ENCODE measurements at places on chromosomes 1 and 21.

DNA sequence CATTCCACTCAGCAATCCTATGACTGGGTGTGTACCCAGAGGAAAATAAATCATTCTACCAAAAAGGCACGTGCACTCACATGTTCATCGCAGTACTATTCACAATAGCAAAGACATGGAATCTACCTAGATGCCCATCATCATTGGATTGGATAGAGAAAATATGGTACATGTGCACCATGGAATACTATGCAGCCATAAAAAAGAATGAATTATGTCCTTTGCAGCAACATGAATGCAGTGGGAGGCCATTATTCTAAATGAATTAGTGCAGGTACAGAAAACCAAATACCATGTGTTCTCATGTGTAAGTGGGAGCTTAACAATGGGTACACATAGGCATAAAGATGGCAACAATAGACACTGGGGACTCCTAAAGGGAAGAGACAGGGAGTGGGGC lies 39.9 kb upstream of the SLC35F3 start:
- DNase-seq, result no peak

DNA sequence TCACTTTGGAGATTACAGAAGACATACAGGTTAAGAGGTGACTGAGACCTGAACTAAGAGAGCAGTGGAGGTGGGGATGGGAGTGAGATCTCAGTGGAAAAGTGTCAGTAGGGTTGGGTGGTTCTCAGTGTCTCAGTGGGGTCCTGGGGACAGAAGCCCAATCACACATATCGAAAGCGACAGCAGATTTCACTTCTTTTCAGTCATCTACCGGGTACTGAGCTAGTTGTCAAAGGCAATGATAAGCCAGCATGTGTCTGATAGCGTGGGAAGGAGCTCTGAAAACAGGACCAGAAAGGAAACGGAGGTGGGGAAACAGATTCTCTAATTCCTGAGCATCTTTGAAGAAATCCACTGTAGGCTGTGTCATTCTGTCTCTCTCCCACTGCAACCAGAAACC lies 59.5 kb downstream of the RHOU start:
- no peak for DNase-seq

GRCh38 chr1:115089420-115090185 lies at the start of gene TSPAN2:
Gene TSPAN2, minus strand, starts transcription at chr1:115089503. Its CDS starts 71 bp downstream, at chr1:115089432.
- DNase-seq, result peak; percentile 39

DNA sequence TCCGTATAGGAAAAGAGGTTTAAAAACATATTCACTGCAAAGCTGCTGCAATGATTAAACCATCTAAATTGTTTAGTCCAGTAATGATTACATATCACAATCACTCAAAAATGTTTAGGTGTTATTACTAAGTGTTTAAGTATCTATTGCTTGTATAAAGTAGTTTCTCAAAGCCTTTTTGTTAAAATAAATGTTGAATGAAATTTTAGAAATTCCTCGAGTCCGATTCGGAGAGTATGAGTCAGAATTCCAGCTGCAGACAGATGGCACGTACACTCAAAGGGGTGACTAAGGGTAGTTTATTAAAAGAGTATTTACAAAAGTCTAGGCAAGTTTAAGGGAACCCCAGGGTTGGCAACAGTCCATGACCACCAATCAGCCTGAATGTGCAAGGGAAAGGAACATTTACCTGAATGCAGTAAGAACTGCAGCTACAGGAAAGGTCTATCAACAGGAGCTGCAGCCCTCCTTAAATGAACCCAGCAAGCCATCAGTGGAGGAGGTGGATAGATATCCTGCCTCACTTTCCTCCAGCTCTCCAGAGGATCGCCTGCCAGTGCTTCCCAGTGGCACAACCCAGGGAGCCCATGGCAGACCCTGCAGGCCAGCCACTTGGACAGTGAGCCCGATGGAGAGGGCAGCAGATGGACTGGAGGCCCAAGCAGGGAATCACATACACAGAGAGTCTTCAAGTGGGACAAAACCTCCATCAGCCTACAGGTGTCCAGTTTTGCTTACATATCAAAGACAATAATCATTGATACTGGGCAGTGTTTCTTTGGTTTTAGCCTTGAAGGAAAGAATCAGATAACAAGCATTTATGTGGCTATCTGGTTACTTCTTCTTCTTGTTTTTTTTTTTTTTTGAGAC lies 92.1 kb upstream of the SLC44A3 start:
- DNase-seq, result no peak

GRCh38 chr1:244161236-244161510 lies 110.1 kb downstream of the ZBTB18 start:
- DNase-seq, result no peak

GRCh38 chr1:243705585-243705984 lies 144.5 kb downstream of the AKT3 start:
- DNase-seq, result no peak

DNA sequence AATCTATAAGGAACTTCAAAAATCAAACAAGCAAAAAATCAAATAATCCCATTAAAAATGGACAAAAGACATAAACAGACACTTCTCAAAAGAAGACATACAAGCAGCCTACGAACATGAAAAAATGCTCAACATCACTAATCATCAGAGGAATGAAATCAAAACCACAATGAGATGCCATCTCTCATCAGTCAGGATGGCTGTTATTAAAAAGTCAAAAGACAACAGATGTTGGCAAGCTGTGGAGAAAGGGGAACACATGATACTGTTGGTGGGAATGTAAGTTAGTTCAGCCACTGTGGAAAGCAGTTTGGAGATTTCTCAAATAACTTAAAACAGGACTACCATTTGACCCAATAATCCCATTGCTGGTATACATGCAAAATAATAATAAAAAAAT lies 226.4 kb downstream of the S1PR1 start:
- DNase-seq, result no peak

- DNase-seq, result no peak
Measured at GRCh38 chr1:202968895-202969295, 1.8 kb upstream of the CYB5R1 start.

DNA sequence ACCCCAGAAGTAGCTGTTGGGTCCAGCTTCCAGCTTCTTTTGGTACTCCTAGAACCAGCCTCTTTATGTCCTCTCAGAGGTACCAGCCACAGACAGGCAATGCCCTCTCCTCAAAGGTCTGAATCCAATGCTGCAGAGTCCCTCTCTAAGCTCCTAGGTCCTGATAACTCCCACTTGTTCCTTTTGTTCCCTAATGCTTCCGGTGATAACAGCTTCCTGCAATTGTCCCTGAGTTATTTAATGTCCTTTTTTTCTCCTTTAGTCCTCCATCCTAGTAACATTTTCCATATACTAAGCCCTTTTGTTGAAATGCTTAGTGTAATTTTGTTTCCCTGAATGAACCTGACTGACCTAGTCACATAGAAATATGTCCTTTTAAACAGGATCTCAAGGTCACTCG lies 201.7 kb upstream of the BEND5 start:
- DNase-seq, result no peak

GRCh38 chr1:87274851-87275250 lies 53.8 kb upstream of the LMO4 start:
- DNase-seq, result no peak

- DNase-seq, result no peak
Measured at GRCh38 chr1:44423591-44424537, 18.8 kb downstream of the RNF220 start.

DNA sequence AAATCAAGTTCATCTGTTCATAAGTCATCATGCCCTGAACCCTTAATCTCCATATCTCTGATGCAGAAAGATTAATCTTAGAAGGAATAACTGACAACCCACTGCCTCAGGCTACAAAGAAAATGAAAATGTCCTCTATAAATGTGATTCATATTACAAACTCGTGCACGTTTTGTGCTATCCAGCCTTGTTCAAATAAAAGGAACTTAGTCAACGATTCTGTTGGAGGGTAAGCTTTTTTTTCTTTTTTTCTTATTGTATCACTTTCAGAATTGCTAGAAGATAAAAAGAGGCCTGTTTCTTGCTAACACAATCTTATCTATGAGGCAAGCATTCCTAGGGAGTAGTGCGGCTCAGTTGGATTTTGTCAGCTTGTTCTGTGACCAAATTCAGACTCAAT lies 228.4 kb downstream of the TM2D1 start:
- DNase-seq, result no peak

GRCh38 chr1:51910221-51911000 lies 31.9 kb upstream of the NRDC start:
- DNase-seq, result no peak

GRCh38 chr21:33388188-33388587 lies 15.0 kb upstream of the IFNGR2 start:
- DNase-seq, result no peak

GRCh38 chr1:31625561-31626222 lies 8.2 kb downstream of the HCRTR1 start:
- no peak for DNase-seq

DNA sequence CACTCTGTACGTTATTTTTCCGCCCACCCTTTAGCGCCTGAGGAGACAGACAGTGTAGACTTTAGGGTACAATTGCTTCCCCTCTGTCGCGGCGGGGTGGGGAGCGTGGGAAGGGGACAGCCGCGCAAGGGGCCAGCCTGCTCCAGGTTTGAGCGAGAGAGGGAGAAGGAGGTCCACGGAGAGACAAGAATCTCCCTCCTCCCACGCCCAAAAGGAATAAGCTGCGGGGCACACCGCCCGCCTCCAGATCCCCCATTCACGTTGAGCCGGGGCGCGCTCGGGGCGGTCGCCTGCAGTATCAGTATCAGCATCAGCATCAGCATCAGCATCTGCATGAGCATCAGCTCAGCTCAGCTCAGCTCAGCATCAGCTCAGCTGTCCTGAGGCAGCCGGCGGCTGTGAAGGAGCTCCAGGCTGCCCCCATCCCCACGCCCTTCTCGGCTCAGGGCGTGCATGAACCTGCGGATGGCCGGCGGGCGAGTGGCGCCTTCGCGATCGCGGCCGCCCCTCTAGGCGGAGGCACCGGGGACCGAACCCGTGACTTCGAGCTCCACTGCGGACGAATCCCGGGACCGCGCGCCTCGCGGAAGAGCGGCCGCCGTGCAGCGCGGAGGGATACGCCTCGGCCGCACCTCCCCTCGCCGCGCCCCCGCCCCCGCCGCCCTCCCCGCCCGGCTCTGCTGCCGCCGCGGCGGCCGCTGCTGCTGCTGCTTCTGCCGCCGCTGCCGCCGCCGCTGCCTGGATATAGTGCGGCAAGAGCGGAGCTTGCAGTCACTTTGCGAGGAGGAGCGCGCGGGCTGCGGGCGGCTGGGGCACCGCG lies at the start of gene NCAM2:
TSS of gene NCAM2 (plus strand) at position 774 of the 820 bp plus-strand sequence.
- peak; percentile 22 for DNase-seq

DNA sequence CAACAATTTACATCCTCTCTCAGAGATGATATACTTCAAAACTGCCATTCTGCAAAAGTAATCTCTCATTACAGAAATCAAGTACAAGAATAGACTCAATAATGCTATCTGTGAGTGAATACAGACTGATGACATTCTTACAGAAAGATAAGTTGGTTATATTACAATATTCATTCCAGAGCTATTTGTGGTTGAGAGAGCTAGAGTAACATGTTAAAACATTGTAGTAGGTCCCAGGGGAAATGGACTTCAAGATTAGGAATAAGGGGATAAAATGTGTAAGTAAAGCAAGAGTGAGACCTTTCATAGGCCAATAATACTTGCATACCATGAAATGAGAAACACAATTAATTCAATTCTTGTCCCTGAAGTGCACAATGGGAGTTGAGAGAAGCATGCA lies 1.5 kb downstream of the F13B start:
- DNase-seq, result no peak

GRCh38 chr1:92184632-92185031 lies 33.1 kb upstream of the C1orf146 start:
- DNase-seq, result no peak

DNA sequence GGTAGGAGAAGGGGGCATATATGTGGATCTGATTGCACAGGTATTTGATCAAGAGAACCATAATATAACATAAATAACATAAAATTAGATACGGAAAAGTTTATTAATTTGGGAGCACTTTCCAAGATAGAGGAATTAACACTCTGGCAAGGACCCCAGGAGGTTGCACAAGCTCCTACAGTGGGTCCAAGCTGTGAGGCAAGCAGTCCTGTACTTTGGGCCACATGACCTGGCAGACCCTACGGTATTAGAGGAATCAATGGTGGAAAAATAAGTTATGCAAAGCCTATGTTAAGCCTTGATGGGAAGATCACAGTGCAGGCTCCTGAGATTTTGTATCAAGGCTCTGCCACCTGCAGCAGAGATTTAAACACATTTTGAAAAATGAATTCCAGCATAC lies 220.1 kb downstream of the COL24A1 start:
- no peak for DNase-seq

- no peak for DNase-seq
Measured at GRCh38 chr1:11781297-11781696, 19.3 kb downstream of the C1orf167 start.

GRCh38 chr1:184373155-184373554 lies 13.7 kb upstream of the C1orf21 start:
- DNase-seq, result no peak

DNA sequence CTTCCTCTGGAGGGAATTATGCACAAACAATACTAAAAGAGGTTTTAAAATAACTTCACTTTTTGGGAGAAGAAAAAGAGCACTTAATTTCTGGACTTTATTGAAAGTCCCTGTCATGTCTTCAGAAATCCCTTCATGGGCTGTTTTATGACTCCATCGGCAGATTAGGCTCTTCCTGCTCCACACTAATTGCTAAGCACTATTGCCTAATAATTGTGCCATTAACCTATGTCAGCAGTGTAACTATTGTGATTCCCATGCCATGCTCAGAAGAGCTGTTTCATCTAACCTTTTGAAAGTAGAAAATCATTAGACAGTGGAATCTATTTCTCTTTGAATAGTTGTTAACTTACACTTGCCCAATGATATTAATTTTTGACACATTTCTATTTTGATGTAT lies 489.3 kb upstream of the RUNX1 start:
- no peak for DNase-seq

DNA sequence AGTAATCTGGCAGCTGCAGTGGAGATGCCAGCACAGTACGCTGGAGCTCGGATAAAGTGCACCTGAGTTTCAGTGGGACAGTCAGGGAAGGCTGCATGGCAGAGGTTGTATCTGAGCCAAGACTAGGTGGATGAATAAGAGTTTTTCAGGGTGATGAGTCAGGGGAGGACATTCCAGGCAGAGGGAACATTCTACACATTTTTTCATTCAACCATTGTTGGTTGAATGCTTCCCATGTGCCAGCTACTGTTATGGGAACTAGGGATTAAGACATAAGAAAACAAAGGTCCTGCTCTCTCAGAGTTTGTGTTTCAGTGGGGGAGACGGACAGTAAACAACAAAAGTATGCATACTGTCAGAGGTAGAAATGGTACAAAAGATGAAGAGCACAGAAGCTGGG lies 5.2 kb downstream of the LEPR start:
- DNase-seq, result no peak

- no peak for DNase-seq
Measured at GRCh38 chr1:231867607-231868006, 241.0 kb downstream of the DISC1 start.

DNA sequence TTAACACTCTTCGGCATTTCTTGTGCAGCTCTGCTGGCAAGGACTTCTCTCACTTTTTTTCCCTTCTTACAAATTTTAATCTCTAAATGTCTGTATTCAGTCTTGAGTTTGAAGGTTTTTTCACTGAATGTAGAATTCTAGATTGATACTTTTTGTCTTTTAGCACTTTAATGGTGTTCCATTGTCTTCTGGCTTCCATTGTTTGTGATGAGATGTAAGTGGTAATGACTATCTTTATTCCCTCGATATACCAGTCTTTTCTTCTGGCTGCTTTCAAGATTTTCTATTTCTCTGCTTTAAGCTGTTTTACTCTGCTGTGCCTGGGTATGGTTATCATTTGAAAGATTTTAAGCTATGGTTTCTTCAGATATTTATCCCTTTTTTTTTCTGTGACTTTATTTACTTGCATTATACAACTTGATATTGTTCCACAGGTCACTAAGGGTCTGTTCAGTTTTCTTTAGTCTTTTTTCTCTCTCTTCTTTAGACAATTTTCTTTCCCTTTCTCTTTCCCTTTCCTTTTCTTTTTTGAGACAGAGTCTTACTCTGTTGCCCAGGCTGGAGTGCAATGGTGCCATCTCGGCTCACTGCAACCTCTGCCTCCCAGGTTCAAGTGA lies 35.8 kb downstream of the DYRK1A start:
- no peak for DNase-seq
